Lower lobe of right lung (tissue), 2 donors: ENCODE measurements at places on chromosomes 16 and 17. TPM values are rescaled to one million over a fixed set of nuclear protein-coding genes. Genes with fewer than 3 reads are reported as not detected.

The C17orf78 gene
- total RNA-seq = not detected

DNA sequence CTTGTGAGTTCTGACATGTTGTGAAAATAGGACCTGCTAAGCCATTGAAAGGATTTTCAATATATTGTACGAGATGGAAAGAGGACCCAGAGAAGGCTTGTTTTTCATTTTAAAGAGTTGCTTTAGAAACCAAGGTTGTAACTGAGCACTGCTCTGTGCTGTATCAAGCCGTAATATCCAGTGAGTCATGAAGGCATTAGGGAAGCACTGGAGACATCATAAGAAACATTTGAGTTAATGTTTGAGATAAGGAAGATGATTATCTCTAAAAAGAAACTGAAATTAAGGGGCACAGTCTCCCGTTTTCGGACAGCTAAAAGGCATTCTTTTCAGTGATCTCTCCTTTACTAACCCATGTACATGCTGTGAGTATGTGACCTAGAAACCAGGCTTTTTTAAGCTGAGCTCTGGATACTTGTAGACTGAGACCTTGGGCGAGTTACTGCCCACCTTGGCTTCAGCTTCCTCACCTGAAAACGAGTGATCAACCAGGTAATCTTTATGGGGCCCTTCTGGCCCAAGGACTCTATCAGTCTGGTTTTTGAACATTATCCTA lies 149.2 kb upstream of the TBX2 start:
- no peak for DNase-seq

- no peak for DNase-seq
These were observed 61.1 kb downstream of the SIAH1 start for GRCh38 chr16:48323783-48324775.

DNA sequence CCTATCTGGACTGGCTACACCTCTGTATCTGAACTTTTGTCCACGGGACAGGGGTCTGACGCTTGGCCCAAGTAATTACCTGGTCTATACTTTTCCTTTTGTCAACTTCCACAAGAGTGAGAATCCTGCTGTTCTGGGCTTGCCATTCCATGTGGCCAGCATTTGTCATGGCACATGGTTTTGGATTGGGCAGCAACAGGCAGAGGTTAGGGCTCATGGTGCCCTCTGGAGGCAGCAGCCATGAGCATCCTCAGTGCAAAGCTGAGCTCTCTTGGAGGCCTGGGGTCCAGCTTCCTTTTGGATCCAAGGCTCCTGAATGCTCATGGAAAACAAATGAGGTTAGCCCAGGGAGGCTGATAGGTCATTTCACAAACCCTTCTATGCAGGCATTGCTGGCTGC lies 7.5 kb upstream of the EDC4 start:
- no peak for DNase-seq

- DNase-seq = no peak
These were observed 4.5 kb downstream of the NPTX1 start for GRCh38 chr17:80471922-80472321.

DNA sequence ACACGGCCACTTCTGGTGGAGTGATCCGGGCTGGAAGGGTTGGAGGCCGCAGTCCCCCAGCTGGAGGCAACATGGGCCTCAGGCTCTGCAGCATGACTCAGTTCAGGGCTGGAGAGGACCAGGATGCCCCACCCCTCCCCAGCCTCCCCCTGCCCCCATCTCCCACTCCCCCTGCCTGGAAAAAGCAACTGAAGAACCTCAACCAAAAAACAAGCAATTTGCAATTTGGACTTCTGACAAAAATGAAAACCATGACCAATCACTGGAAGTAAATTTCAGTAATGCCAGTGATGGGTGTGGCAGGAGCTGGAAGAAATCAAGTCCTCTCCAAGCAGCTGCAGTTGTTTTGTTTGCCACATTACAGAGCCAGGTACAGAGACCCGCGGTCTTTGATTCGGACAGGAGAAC lies 6.6 kb upstream of the MIF4GD start:
- DNase-seq = no peak

DNA sequence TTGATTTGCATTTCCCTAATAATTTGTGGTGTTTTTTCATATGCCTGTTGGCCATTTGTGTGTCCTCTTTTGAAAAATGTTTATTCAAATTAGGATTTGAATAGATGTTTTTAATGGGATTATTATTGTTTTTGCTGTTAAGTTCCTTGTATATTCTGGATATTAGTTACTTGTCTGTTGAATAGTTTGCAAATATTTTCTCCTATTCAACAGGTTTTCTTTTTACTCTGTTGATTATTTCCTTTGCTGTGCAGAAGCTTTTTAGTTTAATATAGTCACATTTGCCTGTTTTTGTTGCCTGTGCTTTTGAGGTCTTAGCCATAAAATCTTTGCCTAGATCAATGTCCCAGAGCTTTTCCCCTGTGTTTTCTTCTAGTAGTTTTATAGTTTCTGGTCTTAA lies 9.6 kb downstream of the GDE1 start:
- no peak for DNase-seq
